ENCODE measurements at places on chromosomes 6 and 20.

- no peak for DNase-seq
Observed at GRCh38 chr20:47493963-47494293, 7.8 kb upstream of the NCOA3 start.

- no peak for DNase-seq
Observed at GRCh38 chr6:50831186-50831585, 12.5 kb downstream of the TFAP2B start.

- DNase-seq, result no peak
Observed at GRCh38 chr6:97085772-97086171, 161.2 kb downstream of the KLHL32 start.

DNA sequence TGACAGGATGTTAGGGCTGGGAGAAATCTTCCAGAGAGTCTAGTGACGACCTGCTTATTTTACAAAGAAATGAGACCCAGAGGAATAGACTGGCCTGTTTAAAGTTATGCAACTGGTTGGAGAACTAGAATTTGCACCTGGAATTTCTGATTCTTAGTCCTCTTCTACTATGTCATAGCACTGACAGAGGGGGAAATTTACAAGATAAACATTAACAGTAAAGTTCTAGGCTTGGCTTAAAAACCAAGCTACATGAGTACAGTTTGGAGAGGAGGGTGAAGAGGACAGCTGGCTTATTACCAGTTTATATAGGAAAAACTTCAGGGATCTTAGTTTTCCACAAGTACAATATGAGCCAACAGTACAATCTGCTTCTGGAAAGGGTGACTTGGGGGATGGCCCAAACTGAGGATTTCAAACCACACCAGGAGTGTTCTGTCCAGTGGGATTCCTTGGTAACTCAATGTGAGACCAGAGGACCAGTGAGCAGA is 269.6 kb downstream of the CD109 start:
- DNase-seq, result no peak

GRCh38 chr6:123788319-123788718 is 15.3 kb upstream of the NKAIN2 start:
- DNase-seq, result no peak

- no peak for DNase-seq
Observed at GRCh38 chr6:134849920-134850447, 99.9 kb downstream of the ALDH8A1 start.

GRCh38 chr6:92708270-92708669 is 711.1 kb downstream of the EPHA7 start:
- no peak for DNase-seq

GRCh38 chr6:110410511-110410910 is 4.9 kb downstream of the DDO start:
- DNase-seq, result no peak

GRCh38 chr20:50959543-50960126 is 1.0 kb downstream of the MOCS3 start:
- no peak for DNase-seq

- DNase-seq, result peak; percentile 53
Observed at GRCh38 chr20:32966881-32967781, 37.1 kb downstream of the SUN5 start.

DNA sequence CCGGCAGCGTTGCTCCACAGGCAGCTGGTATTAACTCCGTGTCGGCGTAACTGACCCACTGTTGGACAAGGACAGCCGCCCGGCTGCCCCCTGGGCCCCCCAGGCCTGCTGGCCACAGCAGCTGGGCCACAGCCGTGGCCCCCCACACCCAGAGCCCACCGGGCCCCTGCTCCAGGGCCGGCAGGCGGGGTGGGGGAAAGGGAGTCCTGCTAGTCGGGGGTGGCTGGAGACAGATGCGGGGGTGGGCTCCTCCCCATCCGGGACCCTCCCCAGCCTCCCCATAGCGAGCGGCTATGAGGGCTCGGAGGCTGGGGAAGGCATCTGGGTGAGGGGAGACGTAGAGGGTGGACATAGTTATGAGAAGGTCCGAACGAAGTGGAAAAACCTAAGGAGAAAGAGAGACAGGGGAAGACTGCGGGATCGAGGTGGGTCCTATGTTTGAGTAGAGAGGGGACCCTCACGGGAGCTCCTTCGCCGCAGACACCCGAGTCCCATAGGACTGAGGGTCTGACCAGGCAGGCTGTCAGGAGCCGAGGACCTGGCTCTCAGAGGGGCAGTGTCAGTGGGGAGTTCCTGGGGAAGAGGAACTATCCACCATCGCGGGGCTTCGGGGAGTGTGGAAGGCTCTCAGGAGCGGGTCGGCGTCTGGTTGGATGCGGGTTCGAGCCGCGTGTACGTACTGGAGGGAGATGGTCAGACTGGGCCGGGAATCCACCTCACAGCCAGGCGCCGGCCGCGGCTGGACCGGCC is 511 bp downstream of the VARS1 start:
- no peak for DNase-seq

- DNase-seq, result no peak
Observed at GRCh38 chr6:130453230-130453629, 87.4 kb downstream of the TMEM200A start.

DNA sequence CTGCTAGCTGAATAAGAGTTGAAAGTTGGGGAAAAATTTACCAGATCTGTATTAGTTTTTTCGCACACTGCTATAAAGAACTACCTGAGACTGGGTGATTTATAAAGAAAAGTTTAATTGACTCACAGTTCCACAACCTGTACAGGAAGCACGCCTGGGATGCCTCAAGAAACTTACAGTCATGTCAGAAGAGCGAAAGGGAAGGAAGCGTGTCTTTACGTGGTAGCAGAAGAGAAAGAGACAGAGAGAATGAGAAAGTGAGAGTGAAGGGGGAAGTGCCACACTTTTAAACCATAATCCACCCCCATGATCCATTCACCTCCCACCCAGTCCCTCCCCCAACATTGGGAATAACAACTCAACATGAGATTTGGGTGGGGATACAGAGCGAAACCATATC is 79.6 kb downstream of the KHDC1L start:
- no peak for DNase-seq

GRCh38 chr20:1627200-1627550 is 7.4 kb upstream of the SIRPB1 start:
- no peak for DNase-seq

DNA sequence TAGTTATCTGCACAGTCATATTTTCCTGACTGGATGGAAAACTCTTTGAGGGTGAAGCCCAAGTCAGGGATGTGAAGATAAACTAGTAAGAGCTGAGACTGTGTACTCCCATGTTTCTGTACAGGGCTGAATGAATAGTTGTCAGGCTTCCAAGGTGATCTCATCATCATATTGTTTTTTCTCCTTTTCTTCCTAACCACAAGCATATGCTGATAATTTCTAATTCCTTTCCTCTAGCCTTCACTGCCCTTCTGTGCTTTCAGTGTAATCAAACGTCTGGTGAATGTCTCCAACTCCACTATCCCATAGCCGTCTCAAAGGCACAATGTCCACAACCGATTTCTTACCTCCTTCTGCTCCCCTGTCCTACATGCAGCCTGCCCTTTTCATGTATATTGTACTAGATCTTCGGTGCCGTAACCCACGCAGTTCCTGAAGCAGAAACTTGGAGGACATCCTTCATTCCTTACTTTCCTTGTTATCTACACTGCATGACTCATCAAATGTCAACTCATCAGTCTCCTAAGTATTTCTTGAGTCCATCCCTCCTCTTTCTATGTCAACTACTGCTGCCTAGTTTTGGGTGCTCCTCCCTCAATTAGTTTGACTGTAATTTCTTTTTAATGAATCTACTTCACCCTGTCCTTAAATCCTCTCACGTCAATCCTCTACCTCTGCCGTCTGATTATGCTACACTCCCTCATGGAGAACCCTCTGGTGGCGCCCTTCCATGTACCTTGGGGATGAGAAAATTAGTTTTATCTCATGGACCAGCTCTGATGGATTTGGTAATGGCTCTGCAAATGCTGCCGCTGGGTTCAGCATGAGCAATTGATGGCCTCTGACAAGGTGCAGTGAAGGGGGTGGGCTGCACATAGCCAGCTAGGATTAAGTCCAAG is 21.9 kb downstream of the NCOA7 start:
- DNase-seq, result no peak

DNA sequence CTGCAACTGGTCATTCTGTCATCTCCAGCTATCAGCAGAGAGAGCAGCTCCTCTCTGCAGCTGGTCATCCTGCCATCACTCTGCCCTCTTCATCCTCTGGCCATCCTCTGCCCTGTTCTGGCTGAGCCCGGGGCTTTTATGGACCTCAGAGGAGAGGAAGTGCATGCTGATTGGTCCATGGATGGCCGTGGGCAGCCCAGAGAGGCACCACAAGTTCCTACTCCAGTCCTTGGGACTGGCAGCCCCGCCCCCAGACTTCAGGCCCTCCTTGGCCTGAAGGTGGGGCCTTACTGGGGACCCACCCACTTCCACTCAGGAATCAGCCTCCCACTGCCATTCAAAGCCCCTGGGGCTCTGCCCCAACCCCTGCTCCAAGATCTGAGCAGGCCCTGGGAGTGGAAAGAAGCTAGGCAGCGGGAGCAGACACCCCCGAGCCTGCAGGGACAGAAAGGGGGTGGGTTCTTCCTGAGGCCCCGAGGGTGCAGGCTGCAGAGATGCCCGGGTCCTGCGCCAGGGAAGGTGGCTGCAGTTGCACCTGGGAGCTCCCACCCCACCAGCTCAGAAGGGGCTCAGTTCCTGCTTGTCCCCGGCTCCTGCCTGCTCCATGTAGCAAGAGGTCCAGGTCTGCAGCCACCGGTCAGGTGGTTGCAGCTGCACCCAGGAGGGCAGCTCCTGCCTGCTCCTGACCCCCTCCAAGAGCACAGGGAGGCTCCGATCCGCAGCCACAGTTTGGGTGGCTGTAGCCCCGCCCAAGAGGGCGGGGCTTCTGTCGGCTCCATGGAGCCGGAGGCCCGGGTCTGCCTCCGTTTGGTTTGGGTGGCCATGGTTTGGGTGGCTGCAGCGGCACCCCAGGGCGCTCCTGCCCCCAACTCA is 34.1 kb upstream of the HMGA1 start:
- no peak for DNase-seq

DNA sequence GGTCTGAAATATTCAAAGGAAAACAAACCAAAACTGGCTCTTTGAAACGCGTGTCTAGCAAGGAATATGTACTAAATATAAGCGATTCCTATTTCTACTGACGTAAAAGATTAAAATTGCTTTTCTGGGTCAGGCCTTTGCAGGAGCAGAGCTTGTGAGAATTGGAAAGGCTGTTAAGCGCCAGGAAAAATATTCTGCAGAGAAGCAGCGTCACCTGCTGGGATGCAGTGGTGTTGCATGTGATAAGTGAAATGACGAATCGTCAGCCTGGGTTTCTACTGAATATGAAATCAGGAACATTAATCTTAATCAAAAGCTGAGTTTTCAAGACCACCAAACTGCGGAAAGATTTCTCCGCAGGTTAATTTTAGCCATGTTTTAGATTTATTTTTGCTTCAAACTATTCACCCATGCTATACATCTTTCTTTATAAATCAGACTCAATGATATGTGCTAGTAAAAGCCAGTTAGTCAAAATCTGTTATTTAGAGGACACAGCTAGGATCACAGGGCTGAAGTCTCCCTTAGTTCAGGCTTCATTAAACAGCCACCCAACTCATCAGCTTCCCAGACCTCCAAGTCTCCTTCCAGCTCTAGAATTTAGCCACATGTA is 67.4 kb downstream of the ALDH8A1 start:
- DNase-seq, result peak; percentile 49

DNA sequence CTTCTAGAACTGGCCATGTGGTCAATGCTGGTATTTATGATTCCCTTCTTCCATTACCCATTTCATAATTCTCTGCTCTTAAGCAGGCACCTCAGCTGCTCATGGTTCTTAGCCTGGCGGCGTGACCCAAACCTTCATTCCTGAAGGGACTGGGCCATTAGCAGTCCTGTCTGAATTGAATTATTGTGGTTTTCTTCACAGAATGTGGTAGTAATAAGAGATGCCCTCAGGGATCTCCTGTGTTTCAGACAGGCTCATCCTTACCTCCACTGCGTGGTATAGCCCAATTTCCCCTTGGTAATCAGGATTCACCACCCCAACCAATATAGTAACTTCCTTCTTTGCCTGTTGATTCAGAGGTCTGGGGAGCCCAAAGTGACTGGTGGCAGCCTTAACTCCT is 37.6 kb downstream of the PKIB start:
- DNase-seq, result no peak

DNA sequence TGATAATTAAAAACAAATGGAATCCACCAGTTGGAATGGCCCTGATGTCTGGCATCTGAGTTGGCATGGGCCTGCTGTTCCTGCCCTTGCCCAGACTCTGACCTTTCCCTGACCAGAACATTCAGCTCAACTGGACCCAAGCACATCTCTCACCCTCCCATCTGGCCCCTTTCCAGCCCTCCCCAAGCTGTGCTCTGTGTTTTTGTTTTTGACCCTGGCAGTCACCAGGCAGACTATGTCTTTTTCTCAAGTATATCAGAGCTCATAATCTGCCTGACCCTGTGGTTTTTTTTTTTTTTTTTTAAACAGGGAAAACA is 117.6 kb downstream of the TRDN start:
- DNase-seq, result no peak

- no peak for DNase-seq
Observed at GRCh38 chr6:51464956-51465355, 622.5 kb downstream of the PKHD1 start.

GRCh38 chr20:55264703-55265239 is 740.5 kb downstream of the CBLN4 start:
- no peak for DNase-seq

DNA sequence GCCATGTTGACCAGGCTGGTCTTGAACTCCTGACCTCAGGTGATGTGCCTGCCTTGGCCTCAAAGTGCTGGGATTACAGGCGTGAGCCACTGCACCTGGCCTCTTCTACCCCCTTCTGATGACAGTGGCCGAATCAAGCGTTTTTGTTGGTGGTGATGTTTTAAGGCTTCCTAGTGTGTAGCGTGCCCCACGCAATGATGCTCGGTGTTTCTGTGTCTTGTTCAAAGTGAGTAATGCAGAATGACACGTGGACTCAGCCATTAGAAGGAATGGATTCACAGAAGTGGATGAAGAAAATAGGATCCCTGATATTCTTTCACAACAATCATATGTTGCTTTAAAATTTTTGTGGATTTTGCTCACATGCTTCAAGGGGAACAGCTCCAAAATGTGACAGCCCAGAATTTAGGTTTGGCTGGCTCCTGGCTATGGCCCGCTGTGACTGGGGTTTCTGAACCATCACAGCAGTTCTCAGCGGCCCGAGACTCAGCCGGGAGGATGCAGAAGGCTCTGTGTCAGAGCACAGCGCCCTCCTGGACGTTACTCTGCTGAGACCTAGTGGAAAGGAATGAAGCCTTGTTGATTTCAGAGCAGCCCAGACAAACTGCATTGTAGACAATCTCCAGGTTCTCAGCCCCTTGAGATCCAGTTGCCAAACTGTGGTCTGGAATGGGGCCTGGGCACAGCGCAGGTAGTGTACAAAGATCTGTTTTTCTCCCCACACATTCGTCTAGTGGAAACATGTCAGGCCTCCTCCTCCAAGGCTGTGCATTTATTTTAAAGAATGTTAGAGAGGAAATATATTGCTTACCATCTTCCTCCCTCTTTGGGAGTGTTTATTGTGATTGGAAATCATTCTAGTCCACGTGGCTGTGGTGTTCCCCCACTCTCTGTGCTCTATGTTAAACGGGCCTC is 57.6 kb upstream of the TIAM2 start:
- DNase-seq, result no peak

DNA sequence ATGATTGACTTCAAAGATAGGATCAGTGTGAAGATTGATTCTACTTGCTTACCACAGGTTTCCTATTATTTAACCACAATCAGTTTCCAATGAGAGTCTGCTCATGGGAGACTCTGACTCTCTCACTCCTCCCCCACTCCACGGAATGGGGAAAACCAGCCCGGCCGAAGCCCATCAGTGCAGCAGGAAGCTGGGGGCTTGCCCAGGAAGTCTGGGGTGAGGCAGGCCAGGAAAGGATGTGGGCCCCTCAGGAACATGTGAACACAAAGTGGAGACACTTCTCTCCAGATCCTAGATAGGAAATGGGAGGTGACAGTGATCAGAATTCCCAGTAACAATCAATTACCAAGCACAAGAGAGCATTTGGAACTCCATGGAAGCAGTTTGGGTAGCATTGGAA is 144.2 kb downstream of the TTLL2 start:
- DNase-seq, result no peak
